ENCODE measurements at places on chromosomes 6 and 20.

- DNase-seq = no peak
Observed at GRCh38 chr20:32595143-32595542, 10.0 kb upstream of the NOL4L start.

DNA sequence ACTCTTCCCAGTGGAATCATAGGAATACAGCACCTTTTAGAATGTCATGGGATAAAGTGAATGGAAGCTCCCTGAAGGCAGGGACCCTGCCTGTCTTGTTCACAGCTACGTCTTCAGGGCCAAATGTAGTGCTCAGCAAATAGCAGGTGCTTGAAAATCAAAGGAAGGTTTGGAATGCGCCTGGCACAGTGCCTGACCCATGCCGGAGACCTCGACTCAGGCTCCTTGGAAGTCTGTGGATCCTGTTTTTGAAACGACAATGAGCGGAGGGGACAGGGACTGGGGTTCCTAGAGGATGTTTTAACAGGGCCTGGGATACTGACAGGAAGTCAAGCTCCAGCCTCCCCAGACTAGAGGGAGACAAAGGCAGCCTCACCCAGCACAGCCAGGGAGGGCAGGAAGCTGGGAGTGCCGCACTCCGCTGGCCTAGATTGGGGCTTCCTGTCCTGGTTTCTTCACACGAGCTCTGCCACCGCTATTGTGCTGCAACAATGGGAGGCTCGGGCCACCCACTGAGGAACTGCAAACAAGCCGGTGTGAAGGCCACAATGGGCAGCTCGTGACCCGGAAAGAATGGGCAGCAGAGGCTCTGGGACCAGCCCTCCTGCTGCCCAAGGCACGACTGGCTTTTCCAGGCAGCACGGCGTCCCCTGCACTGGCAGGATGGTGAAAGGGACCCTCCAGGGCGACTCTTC is 76.7 kb downstream of the PREX1 start:
- peak; percentile 38 for DNase-seq

DNA sequence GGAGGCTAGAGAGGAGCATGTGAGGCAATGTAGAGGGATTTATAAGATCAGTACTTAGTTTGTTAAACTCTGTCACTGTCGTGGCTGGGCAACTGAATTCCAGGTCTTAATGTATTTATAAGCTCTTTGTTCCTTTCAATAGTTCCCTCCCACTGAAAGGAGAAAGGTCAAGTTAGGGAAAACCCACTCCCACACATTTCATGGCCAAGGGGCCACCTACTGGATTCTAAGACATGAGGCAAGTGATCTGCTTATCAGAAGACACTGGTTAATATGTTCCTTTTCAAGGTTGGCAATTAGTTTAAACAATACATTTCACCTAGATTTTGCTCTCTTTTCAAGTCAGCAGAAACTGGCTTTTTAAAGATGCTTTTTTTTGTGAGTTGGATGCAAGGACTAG is 5.4 kb upstream of the GSTA5 start:
- no peak for DNase-seq

- peak; percentile 6 for DNase-seq
Observed at GRCh38 chr6:40477246-40478126, 109.7 kb downstream of the LRFN2 start.

DNA sequence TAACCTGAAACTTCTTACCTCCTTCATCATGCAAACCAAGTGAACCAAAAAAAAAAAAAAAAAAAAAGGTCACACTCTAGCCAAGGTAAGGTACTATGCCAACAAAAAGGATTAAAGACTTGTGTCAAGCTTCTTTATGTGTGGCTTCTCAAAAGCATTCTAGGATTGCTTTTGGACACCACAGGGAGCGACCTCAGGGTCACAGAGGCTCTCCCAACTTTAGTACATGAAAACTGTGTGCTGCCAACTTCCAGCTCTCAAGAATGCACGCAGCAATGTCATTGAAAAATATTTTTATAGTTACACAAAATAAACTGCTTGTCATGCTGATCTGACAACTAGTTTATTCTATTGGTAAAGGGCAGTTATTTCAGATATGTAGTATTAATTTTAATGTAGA is 243.8 kb downstream of the PLCB1 start:
- no peak for DNase-seq

GRCh38 chr6:120354452-120355098 is 979.7 kb downstream of the TBC1D32 start:
- no peak for DNase-seq

DNA sequence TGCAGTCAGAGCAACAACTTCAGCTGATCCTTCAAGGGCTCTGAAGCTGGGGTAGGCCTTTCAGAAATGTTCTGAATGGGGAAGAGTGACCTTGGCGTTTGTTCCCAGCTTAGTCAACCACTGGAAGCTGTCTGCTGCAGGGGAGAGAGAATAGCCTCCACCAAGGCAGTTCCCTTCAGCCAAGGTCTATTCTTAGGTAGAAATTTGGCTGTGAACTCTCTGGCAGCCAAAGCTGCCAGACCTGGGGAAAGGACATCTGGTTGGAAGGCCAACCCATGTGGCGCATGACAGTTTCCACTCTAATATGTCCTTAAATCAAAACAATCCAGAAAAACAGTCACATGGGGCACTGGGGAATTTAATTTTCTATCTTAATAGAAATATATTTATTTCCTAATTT is 60.1 kb downstream of the FBXO5 start:
- no peak for DNase-seq

- no peak for DNase-seq
Observed at GRCh38 chr6:89221971-89222711, 5.0 kb upstream of the GABRR1 start.

DNA sequence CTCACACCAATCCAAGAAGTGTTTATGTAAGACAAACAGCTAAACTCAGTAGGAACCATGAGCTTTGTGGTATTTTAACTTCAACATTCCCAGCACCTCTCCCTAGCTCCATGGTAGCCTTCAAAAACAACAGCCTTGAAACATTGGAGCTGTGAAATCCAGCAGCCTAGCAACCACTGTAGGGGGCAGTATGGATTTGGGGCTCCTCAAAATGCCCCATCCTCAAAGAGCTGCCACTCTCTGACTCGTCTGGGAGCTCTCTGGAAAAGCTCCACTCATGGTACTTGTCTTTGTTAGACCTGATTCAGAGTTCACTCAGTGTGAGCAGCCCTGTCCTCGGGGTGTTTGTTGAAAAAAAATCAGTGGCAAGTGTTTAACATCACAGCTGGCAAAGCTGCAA is 82.9 kb downstream of the KIF6 start:
- DNase-seq = no peak

GRCh38 chr6:3698021-3698420 is 53.5 kb downstream of the PXDC1 start:
- no peak for DNase-seq

- no peak for DNase-seq
Observed at GRCh38 chr6:100084316-100084990, 90.4 kb upstream of the MCHR2 start.

GRCh38 chr6:40543146-40543545 is 44.0 kb downstream of the LRFN2 start:
- DNase-seq = no peak

DNA sequence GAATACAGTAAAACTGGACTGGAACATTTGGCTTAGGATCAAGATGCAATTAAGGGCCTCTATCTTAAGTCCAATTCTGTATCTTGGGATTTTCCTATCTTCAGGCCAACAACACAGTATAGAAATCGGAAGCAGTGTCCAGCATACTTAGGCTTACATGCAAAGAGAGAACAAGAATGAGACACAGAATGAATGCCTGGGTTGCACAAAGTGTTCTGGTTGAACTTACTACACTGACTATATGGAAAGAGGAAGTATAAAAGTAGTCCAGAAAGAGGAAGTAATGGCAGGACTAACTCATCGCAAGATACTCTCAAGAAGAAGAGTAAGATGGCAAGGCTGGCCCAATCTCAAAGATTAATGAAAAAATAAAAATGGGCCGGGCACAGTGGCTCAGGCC is 87.6 kb downstream of the BTBD9 start:
- DNase-seq = no peak

DNA sequence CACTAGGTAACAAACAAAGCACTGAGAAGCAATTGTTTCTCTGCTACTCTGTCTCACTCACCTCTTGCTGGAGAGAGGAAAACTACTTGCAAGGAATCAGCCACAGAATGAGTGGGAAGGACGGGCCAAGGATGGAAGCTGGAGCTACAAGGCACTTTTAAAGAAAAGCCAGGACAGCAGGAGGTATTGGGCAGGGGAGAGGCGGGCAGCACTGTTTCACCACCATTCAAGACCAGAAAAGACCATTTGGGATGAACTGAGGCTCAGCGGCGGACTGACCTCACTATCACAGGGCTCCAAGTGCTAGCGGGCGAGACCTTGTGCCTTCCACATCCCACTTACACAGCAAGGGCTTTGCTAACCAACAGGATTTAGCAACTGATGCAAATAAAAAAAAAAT is 137.4 kb downstream of the IPCEF1 start:
- DNase-seq = no peak

GRCh38 chr6:137000825-137001224 is 43.9 kb downstream of the IL20RA start:
- DNase-seq = no peak

DNA sequence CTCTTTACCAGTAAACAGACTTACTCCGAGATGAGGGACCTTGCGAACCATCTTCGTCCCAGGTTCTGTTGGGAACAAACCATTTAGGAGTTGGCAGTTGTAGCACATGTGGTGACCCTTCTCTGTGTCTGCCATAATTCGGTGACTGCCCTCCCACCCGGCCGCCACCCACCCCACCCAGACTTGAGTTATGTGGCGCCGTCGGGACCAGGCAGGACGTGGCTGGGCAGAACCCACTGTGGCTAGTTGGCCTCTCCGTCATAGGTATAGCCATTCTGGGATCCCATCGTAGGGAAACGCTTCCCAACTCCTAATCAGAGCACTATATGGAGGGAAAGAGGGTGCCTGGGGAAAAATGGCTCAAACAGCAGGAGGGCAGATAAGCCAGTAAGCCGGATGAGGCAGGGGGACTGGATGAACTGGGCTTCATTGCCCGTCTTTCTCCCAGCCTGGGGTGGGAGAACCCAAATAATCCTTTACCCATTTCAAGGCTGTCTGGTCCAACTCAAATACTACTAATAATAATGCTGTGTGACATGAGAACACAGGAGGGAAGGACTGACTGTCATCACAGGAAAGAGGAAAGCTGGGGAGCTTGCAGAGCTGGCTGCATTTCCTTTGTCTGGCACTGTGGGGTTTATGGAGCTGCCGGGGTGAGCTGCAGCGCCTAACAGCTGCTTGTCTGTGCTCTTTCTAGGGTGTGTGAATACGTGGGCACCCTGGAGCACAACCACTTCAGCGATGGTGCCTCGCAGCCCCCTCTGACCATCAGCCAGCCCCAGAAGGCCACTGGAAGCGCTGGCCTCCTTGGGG is 73.0 kb upstream of the PBOV1 start:
- DNase-seq = no peak

GRCh38 chr6:129774697-129775447 is 64.9 kb upstream of the ARHGAP18 start:
- peak; percentile 10 for DNase-seq

GRCh38 chr6:119318176-119318575 is 31.4 kb downstream of the MAN1A1 start:
- DNase-seq = no peak

- no peak for DNase-seq
Observed at GRCh38 chr6:55994531-55994930, 119.1 kb upstream of the BMP5 start.

DNA sequence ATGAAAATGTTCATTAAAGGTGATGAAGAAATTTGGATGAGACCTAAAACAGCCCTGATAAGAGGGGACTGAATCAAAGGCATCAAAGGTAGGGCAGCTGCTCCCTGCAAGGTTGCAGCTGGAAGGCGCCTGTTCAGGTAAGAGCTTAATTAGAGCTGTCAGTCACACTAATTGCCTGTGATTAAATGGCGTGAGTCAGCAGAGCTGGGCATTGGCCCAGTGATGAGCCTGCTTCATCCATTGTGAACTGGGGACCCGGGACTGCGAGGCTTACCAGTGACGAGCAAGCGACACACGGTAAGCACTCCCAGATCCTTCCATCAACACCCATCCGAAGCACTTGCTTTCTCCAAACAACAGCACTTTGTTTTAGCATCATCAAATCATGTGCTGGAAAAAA is 621.5 kb upstream of the CDH4 start:
- DNase-seq = no peak

DNA sequence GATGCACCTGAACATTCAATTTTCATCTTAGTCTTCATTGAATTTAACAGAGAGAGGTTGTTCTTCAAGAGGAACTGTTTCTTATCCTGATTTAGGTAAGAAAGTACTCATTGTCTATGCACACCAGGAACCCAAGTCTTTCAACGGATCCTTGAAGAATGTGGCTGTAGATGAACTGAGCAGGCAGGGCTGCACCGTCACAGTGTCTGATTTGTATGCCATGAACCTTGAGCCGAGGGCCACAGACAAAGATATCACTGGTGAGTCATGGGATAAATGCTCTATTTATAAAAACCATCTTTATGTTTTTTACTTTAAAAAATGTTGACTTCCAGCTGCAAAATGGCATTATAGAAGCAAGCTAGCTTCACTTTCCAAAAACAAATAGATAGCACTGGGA is 10.2 kb downstream of the NQO2 start:
- no peak for DNase-seq

GRCh38 chr6:125301435-125302391 is at the start of gene HDDC2:
HDDC2 (minus strand) TSS chr6:125301967; CDS start chr6:125301932, 35 bp downstream.
- DNase-seq = no peak

GRCh38 chr6:139402876-139403386 is 28.5 kb upstream of the CITED2 start:
- DNase-seq = no peak

- DNase-seq = no peak
Observed at GRCh38 chr6:28943557-28944411, 20.0 kb upstream of the TRIM27 start.

DNA sequence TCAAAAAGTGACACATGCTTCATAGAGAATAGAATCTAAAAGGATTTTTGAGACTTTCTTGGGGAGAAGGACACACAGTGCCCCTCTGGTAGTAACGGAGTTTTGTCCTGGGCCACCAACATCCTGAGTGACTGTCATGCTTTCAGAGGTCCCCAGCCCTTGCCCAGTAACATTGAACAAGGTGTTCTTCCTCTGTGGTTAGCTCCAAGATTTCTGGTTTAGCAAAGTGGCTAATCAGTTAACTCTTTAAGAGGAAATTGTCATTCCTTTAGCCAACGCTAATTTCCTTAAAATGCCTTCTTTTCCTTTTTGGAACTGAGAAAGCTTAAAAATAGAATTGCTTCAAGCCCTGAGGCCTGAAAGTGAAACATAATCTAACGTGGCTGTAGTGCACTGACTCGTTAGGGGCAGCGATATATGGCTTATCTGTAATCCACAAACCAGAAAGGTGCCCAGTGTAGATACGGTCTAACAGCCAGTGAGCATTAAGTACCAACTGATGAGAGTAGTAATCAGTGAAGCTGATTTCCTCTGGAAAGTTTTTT is 7.8 kb downstream of the E2F3 start:
- DNase-seq = no peak

- no peak for DNase-seq
Observed at GRCh38 chr20:63442100-63442493, 30.4 kb downstream of the KCNQ2 start.

DNA sequence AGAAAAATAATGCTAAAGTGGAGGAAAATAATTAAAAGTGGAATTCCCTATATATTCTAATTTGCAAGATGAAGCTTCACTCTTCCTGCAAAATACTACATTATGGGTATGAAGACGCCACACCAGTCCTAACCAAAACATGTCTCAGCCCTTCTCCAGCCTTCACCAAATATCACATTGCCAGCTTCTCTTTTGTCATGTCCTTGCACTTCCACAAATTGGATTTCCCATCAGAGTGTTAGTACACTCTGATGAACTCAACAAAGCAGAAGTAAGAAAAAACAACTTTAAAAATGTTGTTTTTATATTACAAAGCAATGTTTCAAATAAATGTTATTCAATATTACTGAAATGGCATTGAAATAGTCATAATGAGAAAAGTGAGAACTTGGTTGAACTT is 62.4 kb upstream of the RNF146 start:
- DNase-seq = no peak

- DNase-seq = no peak
Observed at GRCh38 chr6:28160233-28160632, 18.6 kb downstream of the ZKSCAN8 start.

Data from effector memory CD4-positive, alpha-beta T cell (primary cell).